ENCODE measurements at places on chromosomes 5 and 9.
A peak's percentile ranks its signal among the peaks of the same experiment; 100 is the strongest.

- no peak for DNase-seq
These were observed 28.1 kb downstream of the FRMPD1 start for GRCh38 chr9:37678789-37679273.

GRCh38 chr9:3912817-3913216 is 387.0 kb upstream of the RFX3 start:
- DNase-seq, result peak; percentile 43

- no peak for DNase-seq
These were observed 1.9 kb upstream of the B4GALT1 start for GRCh38 chr9:33168941-33169544.

DNA sequence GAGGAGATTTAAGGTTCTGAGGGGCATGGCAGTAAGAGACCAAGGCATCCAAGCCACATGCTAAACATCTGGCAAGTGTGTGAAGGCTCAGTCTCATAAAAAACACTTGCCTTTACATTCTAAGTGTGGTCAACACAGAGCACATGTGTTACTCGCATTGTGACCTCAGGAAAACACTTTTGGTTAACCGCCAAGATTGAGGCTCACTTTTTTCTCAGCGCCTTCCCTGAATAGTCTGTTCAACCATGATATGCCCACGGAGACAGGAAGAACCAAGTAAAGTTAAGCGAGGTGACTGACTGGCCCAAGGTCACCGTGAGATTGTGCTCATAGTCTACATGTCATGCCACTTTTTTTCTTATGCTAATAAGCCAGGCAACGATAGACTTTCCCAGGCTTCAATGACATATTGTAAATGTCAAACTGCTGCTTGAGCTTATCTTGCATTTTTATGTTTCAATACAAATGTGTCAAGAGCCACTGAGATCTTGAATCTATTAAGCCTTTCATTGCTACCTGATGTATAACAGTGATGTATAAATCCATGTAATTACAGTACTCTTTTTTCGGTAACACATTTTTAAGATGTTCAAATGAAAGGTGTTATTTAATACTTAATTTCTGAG is 21.1 kb upstream of the IL9 start:
- no peak for DNase-seq

DNA sequence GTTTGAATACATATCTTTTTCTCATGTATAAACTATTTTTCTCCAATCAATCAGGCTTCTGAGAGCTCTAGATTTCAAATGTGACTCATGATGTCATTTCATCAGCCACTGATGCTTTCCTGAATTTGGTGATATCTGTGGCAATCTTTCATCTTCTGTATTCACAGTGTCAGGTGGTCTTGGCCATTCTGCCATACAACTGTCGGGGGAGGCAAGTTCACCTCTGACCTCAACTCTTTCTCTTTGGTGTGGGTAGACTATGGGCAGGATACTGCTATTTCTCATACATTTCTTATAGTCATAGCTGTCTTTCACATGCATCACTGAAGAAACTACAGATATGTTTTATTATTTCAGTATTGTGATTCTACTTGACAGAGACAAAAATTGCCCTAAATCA is 414.1 kb upstream of the MEF2C start:
- DNase-seq, result no peak

DNA sequence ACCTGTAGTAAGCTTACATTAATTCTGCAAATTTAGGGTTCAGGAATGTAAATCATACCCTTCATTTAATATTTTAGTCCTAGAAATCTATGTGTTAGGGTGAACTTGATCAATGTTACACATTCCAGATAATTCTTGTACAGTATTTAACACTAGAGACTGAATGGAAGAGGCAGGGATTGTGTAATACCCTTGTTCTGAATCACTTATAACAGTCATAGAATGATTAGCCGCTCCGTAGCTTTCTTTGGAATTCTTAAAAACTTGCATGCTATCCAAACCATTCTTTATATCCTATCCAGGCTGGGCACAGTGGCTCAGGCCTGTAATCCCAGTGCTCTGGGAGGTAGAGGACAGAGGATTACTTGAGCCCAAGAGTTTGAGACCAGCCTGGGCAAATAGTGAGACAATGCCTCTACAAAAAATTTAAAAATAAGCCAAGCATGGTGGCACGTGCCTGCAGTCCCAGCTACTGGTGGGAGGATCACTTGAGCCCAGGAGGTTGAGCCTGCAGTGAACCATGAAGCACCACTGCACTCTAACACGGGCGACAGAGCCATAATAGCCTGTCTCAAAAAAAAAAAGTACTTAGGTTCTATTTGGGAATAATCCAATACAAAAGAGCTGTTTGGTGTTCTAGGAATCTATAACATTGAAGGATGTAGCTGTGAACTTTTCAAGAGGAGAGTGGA is 8.3 kb downstream of the ZNF483 start:
- peak; percentile 10 for DNase-seq

DNA sequence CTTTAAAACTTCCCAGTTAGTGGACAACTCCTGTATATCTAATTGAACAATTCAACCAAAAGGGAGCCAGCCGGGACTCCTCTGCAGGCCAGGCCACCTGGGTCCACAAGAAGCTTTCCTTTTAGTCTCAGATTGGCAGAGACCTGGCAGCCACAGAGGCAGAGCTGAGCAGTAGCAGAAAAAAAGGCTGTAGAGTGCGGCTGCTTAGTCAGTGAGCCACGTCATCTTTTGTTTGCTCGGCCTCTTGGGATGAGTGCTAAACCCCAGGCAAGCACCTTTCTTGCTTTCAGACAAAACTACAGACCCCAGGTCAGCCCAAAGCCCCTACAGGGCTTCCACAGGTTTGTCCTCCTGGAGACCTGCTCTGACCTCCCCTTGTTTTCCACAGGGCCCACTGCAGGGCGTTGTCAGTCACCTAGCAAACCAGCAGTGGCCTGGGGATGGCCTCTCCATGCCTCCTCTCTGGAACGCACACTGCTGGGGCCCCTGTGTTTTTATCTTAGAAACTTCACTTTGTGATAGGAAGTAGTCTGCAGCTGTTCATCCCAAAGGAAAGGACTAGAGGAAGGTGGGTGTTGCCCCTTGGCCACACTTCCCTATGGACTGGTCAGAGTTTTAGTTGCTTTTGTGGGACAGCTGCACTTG is 49.9 kb downstream of the SHB start:
- peak; percentile 73 for DNase-seq

- DNase-seq, result no peak
These were observed 30.2 kb downstream of the SH3PXD2B start for GRCh38 chr5:172424111-172424490.

GRCh38 chr9:135827866-135828580 is 79.3 kb downstream of the CAMSAP1 start:
- no peak for DNase-seq

GRCh38 chr5:72108202-72109061 is 1.2 kb downstream of the MAP1B start:
- peak; percentile 81 for DNase-seq

- DNase-seq, result no peak
These were observed 529 bp downstream of the CSNK1A1 start for GRCh38 chr5:149550594-149551226.

DNA sequence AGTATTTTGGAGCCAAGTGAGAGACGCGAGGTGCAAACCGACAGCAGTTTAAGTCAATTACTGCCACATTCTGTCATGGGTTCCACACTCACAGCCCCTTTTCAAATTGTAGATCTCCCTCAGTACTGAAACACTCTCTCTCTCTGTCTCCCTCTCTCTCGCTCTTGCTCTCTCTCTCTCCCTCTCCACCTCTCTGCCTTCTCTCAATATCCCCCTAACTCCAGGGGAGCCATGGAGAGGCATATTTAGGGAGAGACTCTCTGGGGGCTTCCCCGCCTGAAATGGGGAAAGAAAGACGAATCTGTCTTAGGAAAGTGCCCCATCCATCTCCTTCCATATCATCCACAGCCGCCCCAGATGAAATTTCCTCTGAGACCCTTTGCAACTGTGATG is 1.6 kb downstream of the BRINP1 start:
- DNase-seq, result no peak
